ENCODE measurements at places on chromosomes 6 and 20.

GRCh38 chr6:151300267-151300991 lies 60.7 kb downstream of the AKAP12 start:
- DNase-seq: no peak

- DNase-seq: no peak
These were observed 18.3 kb downstream of the SIM1 start for GRCh38 chr6:100446115-100447080.

GRCh38 chr6:36594816-36595643 lies 868 bp downstream of the SRSF3 start:
- DNase-seq: no peak

DNA sequence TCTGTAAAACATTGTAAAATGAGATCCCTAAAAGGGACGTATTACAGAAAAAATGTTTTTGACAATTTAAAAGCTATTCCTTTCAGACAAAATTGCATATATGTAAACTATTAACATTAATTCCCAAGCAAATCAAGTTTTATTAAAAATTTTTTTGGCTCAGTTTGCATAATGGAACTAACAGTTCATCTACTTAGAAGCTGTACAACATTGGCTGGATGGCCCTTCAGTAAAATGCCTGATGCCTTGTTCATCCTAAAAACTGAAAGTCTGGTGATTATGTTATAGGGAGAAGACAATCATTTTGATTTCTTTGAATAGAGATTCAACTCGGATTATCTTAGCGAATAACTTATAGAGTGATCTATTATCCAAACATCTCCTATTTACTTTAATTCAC lies 52.8 kb downstream of the ADGRG6 start:
- DNase-seq: no peak

GRCh38 chr20:63166193-63167020 lies 49.5 kb downstream of the YTHDF1 start:
- DNase-seq: no peak

DNA sequence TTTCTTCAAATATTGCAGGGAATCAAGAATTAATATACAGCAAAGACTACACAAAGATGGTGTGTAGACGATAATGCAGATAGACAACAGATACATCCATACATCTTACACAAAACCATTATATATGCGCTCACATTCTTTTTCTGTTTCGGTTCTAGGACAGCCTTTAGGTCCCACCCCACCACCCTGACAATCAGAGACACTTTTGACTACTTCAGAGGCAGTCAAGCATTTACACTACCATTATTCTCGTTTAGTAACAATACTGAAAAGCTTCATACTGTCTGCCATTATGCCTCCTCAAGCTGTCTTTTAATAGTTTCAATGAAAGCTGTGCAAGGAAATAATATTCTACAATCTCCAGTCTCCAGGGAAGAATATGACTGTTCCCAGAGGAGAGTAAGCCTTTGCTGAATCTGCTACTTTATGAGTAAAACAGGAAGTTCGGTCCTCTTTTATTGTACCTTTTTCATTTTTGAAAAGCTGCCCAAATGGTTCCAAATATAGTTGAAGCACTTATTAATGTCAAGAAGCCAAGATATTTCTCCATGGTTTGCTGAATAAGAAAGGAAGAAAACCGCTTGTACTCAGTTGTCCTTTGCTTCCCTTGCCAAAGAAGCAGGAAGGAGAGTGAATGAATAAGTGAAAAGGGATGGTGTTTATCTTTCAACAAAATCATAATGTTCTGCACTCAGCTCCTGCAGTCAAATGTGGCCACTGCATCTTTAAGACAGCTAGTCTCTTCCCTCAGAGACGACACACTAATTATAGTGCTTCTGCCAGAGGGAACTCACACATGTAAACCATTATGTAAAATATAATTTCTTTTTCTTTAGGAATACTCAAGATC lies 468.3 kb downstream of the CDC5L start:
- DNase-seq: no peak

- DNase-seq: no peak
These were observed 76.7 kb downstream of the RREB1 start for GRCh38 chr6:7184502-7184901.

GRCh38 chr20:47122560-47122959 lies 227.9 kb downstream of the EYA2 start:
- no peak for DNase-seq

- no peak for DNase-seq
These were observed 6.5 kb upstream of the DST start for GRCh38 chr6:56649053-56649769.

GRCh38 chr6:36627801-36628246 lies 33.7 kb downstream of the SRSF3 start:
- no peak for DNase-seq

DNA sequence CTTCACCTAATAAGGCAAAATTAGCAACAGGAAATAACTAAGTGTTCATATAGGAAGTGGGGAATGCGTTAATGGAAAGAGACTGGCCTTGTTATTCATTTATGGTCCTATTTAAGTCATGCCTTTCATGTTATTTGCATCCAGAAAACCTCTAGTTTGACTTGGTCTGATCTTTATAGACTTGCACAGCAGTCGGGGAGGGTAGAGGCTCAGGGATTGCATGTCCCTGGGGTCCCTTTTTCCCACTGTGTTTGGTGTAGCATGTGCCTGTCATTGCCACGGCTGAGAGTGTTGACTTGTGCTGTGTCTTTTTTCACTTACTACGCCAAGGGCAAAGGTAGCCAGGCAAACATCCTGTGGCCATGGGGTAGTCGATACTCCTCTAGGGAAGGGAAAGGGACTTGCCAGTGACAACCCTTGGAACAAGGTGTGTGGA lies 105.4 kb upstream of the RIN2 start:
- DNase-seq: no peak

- no peak for DNase-seq
These were observed 66.8 kb upstream of the BTBD3 start for GRCh38 chr20:11850901-11851300.

DNA sequence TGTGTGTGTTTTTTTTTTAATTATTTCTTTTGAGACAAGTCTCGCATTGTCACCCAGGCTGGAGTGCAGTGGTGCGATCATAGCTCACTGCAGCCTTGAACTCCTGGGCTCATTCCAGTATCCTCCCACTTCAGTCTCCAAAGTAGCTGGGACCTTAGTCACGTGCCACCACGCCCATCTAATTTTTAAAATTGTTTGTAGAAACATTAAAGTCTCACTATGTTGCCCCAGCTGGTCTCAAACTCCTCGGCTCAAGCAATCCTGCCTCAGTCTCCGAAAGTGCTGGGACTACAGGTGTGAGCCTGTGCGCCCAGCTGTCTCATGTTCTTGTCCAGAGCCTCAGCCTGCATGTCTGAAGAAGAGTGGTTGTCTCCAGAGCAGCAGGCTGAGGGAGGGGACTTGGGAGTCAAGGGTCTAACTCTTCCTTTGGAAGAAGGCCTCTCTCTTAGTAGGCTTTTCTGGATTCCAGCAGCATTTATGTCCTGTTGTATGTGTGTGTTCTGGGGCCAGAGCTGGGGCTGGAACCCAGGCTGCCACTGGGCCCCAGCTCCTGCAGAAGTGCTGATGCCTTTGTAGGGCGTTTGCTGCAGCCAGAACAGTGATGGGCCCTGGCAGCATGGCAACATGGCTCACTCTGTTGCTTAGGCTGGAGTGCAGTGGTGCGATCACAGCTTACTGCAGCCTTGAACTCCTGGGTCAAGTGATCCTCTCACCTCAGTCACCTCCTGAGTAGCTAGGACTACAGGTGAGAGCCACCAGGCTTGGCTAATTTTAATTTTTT lies 5.4 kb downstream of the DNMT3B start:
- no peak for DNase-seq

- DNase-seq: no peak
These were observed 62.3 kb downstream of the ESR1 start for GRCh38 chr6:151869787-151870186.

DNA sequence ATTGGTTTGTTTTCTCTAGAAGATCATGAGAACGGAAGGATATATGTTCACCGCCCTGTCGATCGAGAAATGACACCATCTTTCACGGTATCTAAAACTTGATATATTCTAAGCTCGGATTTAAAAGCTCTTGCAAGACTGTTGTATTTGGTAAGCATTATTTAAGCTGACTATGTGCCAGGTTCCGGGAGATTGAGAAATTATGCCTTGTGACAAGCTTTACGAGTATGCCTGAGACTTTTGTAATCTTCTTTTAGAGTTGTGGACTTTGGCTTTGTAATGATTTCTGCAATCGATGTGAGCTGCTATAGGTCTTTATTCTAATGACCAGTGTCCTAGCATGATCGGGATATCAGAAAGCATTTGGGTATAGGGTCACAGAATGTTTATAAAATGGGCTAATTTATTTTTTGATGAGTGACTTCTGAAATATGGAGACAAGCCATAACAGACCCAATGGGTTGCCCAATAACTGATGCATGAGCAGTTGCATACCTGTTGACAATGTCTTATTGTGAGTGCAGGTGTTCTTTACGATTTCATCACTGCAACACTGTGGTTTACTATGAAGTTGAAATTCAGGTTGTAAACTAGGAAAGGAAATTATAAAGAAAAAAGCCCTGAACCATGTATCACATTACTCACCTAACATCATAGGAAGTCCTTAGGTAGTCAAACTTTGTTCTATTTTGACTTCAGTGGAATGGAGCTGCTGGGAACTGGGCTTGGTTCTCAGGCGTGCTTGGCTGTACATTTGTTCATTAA lies 14.0 kb downstream of the CDH26 start:
- DNase-seq: no peak

- DNase-seq: no peak
These were observed 25.1 kb downstream of the FKBP1C start for GRCh38 chr6:63236398-63236817.
